ENCODE measurements at places on chromosomes 11 and 22.

DNA sequence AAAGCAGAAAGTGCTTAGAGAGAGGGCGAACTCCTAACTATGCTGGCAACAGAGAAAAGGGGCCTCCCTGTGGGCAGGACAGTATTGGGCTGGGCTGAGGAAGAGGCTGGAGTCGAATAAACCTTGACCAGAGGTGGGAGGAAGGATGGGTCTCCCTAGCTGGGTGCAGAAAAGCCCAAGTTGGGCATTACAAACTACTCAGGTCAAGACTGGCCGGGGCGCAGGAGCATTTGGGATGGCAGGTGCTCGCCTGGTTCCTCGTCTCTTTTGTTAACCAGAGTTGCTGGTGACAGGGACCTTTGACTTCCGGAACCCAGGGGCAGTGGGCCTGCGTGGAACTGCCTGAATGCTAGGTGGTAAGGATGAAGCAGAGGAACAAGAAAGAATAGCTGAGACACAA lies 80.3 kb upstream of the SHISAL1 start:
- DNase-seq: no peak

DNA sequence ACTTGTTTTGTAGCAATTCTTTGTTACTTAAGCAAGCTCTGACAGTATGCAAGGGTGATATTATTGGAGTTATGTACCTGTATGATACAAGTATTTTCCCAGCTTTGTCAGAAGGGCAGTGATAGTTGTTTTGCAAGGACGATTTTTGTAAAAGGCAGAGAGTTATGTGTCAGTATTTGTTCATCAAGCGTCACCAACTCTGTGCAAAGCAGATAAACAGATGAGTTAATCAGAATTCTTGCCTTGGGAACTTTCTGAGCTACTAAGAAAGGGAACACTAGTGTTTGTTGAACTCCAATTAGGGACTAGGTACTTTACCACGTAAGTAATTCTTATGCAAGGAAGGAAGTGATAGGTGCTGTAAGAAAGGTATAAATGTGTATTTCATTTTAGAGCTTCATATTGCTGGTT lies 1.4 kb downstream of the USP47 start:
- peak; percentile 69 for DNase-seq

GRCh38 chr11:1460396-1460985 lies 26.1 kb downstream of the MOB2 start:
- no peak for DNase-seq

GRCh38 chr11:13023423-13023822 lies 14.3 kb downstream of the RASSF10 start:
- no peak for DNase-seq

DNA sequence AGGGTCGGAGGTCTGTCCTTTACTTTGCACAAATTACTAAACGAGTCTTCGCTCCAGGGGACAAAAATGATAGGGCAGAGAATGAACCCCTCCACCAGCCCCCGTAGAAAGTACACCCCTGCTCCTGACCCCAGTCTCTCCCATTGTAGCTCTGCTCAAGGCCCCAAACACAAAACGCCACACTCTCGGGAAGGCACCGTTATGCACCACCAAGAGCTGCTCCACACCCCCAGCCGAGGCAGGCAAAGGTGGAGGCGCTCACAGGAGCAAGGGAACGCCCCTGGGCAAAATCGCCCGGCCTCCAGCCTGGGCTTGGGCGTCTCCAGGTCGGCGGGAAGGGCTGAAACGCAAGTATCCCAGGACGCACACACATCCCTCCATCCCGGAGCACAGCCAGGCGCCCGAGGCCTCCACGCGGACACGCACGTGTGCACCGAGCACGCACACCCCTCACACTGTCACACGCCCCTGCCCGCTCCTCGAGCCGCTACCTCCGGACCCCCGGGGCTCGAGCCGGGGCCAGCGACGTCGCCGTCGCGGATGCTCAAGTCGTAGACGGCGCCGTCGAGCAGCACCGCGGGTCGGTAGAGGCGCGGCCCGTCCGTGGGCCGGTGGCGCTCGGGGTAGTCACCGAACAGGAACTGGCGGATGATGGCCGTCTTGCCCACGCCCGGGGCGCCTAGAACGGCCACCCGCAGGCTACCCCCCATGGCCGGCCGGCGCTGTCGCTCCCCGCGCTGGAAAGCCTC lies 786 bp downstream of the RASL10A start:
- no peak for DNase-seq

DNA sequence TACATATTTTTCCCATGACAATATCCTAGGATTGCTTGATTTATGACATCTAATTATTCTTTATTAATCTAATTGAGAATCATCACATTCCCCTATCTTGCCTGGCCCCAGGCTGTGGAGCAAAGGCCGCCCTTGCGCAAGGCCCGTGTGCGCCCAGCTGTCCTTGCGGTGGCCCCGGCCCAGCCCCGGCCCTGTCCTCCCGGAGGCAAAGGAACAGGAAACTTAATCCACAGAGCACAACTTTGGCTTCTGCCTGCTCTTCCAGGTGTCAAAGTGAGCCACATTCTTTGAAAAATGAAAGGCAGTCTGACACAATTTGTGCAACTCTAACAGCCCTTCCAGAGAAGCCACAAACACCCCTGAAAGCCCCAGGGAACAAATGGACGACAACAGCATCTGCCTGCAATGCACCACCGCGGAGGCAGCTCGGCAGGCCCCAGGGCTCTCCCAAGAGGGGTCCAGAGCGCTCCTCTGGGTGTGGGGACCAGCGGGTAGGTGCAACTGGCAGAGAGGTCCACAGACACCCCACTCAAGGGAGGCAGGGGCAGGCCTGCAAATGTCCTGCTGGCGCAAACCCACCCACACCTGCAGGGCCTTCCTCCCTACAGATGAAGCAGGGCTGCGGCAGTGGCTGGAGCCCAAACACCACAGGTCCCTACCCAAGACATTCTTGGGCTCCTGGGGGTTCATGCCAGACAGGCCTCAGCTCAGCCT lies 30.3 kb downstream of the GNB1L start:
- no peak for DNase-seq

DNA sequence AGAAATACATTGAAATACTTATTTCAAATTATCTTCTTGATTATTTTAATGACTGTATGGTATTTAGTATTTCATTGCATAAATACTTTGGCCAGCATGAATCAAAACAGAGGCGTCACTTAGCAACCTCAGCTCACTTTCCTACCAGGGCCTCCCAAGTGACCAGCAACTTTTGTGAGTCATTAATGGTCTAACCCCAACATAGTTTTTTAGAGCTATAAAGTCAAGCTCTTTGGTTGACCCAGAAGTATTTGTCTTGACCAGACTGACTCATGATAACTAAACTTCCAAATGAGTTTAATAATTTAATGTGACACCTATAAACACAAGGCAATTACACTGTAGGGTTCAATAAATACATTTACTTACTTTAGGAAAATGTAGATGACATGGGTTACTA lies 27.9 kb upstream of the RBMXL2 start:
- DNase-seq: peak; percentile 42

DNA sequence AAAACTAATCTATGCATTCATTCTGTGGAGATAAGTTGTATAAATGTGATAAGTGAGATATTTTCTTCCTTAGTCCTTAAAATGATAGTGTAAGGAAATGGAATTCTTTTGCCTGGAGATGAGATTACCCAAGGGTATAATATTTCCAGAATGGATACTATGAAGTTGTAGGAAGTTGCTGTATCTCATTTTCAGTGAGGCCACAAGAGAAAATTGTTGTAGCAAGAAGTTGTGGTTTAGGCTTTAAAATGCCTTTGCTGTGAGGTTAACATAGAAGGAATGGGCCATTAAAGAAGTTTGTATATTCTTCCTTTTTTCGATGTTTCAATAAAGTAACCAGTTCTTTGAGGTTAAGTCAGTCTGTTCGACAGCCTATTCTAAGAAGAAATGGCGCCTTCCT lies 50.7 kb upstream of the LIN7C start:
- no peak for DNase-seq

GRCh38 chr11:90476442-90477007 lies 253.7 kb upstream of the CHORDC1 start:
- peak; percentile 19 for DNase-seq

GRCh38 chr11:109435121-109435742 lies 13.2 kb downstream of the C11orf87 start:
- no peak for DNase-seq

DNA sequence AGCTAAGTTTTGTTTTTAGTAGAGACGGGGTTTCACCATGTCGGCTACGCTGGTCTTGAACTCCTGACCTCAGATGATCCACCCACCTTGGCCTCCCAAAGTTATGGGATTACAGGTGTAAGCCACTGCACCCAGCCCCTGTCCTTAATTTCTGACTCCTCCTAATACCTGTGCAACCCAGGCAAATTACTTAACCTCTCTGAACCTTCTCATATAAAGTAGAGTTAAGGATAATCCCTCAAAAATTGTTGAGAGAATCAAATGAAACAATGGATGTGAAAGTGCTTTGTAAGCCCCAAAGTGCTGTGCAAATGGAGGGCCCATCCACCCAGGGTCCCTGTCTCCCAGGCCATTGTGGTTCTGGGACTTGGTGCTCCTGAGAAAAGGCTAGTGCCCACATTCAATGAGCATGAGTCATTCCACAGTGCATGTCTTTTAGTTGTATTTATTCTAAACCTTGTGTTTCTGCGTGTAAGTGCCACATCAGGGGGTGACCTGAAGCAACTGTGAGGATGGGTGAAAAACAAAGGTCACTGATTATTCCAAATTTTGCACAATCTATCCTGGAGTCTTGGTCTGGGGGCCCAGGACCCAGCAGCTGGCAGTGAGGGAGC lies 61.4 kb upstream of the PTPRJ start:
- peak; percentile 7 for DNase-seq

- DNase-seq: no peak
Observed at GRCh38 chr11:128547946-128548648, 39.3 kb downstream of the ETS1 start.

GRCh38 chr11:66981976-66982578 lies 7.0 kb downstream of the C11orf86 start:
- DNase-seq: peak; percentile 84

DNA sequence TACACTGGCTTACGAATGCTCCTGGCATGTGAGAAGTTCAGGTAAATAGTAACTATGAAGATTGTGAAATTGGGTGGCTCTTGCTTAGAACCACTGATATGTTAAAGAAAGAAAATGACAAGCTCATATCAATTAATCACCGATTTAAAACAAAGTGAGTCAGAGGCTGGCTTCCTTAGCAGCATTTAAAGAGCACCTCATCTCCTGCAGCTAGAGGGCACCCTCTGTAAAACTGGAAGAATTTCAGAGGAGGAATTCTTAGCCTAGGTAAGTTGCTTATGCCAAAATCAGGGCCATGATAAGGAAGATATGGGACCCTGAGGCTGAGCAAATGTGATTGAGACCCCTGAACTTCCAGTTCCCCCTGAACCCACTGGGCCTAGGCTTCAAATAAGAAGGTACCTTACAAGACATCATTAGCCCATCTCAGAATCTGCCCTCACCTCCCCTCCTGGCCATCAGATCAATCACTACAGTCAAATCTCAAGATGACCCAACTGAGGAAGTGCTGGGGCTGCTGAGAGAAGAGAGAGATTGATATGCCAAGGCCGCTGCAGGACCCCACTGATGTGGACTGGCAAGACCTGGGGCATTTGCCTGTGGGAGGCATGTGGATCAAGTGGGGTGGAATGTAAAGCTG lies 8.6 kb upstream of the CD3E start:
- peak; percentile 51 for DNase-seq

- DNase-seq: peak; percentile 81
Observed at GRCh38 chr11:17353821-17354600, 2.4 kb downstream of the NCR3LG1 start.

DNA sequence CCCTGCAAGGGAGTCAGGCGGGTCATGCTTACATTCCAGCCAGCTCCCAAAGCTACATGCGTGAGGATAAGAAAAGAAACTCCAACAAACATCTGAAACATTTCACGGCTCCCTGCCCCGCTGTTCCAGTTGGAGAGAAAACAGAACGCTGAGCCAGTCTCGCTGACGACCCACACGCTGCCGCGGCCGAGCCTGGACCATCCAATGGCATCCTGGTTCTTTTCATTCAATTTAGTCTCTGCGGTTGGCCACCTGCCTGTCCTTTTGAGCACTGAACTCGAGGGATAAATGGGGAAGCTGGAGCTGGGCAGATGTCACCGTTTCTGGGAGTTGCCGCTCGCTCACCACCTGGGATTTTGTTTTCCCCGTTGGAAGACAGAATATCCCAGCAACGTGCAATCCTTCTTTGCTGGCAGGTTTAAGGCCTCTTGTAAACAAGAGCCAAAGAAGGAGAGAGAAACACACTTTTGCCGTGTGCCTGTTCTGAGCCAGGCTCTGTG lies 45.3 kb upstream of the SHISAL1 start:
- peak; percentile 53 for DNase-seq

GRCh38 chr11:36743039-36743438 lies 145.0 kb upstream of the RAG2 start:
- no peak for DNase-seq

DNA sequence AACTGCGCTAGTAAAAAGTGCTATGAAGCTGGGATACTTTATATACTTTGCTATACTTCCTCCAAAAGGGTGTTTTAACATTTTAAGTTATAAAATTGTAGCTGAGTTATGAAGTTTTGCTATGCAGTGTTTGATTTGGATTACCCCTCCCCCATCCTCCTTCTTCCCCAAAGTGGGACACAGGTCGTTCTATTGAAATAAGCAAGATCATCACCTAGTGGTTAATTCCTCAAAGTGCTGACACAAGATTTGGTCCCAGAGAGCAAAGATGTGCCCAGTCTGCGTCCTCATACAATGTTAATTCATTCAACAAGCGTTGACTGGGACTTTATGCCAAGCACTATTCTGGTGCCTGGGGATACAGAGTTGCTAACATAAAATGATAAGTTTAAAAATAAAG lies 78.5 kb downstream of the SPON1 start:
- DNase-seq: peak; percentile 5

DNA sequence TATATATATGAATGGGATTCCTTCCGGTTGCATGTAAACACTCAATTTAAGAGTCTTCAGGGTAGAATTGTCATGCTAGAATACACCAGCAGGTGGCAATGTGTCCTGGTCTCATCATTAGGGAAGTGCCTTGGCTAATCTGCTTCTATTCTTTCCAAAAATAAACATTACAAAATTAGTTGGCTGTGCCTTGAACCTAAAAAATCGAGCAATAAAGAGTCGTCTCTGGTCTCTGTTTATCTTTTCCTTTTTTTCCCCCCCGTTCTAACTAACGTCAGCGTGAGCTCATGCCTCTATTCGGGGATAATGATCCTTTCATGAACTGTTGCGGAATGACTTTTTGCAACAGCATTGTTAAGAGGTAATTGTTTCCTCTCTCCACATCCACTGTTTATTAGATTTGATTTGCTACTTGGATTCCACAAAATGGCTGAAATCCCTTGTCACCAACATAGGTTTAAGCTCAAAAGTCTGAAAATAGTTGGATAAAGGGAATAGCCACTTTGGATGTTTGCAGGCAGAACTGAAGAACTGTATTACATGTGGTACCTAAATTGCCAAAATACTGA lies 1.2 kb upstream of the ARHGEF12 start:
- peak; percentile 92 for DNase-seq

GRCh38 chr11:16791191-16791961 lies 52.9 kb downstream of the C11orf58 start:
- peak; percentile 93 for DNase-seq

- peak; percentile 16 for DNase-seq
Observed at GRCh38 chr22:22753526-22754267, 109.3 kb downstream of the GGTLC2 start.
